ENCODE measurements at places on chromosomes 6 and 20.

GRCh38 chr20:44642203-44643153, 9.0 kb downstream of the ADA start:
- DNase-seq = no peak

DNA sequence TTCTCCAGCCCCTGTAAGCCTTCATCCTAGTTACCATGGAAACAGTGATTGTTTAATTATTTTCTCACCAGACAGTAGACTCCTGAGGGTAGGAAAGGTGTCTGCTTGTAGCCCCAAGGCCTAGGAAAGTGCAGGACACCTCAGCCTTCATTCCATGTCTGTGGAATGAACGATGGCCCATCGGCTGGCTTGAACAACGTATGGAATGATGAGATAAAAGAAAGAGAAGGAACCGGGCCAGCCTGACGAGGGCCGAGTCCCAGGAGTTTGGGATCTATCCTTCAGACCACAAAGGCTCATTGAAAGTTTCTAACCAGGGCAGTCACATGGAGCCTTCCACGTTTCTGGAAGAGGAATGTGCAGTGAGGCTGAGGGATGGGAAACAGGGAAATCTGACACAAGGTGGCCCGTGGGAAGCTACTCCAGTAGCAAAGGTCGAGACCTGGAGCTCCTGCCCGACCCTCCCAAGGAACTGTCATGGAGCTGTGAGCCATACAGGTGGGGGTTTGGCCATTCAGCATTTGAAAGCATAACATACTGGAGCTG, 46.1 kb downstream of the PRDM1 start:
- DNase-seq = no peak

DNA sequence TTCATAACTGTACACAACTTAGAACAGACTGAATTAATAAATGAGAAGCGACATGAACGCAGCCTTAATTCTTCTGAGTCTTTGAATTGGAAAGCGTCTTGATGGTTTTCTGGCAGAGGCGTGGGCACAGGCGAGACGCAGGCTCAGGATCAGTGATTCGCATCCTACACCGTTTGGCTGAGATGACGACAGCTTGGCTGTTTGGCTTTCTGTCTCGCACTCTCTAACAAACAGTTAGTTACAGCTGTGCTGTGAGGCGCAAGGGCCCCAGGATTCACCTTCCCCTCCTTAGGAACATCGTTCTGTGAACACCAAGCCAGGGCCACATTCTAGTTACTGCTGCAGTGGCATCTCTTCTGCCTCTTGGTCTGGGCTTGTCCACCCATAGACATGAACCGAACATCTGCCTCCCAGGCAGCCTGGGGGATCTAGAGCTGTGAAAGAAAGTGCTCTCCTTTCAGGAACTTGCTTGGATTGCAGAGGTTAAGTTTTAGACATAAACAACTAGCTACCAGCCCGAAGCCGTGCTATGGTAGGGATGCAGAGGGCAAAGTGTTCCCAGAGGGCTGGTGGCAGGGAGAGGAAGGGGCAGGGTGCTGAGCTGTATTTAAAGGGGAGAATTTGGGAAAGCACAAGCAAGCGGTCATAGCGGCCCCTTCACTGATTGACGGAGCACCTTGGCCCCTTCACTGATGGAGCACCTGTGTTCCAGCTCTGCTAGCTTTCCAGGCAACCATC, 49.6 kb downstream of the TCP11 start:
- no peak for DNase-seq

GRCh38 chr6:14066782-14067406, 50.7 kb upstream of the CD83 start:
- no peak for DNase-seq

DNA sequence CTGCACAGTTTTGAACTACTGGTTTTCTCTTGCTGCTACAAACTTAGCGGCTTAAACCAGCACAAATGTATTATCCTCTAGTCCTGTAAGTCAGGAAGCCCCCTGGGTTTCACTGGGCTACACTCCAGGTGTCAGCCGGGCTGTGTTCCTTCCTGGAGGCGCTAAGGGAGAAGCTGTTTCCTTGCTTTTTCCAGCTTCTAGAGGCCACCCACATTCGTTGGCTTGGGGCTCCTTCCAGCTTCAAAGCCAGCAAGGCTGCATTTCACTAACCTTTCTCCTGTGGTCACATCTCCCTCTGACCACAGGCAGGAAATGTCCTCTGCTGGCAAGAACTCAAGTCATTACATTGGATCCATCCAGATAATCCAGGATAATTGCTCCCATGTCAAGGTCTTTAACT, 350.6 kb upstream of the PLCB4 start:
- no peak for DNase-seq

- no peak for DNase-seq
Measured at GRCh38 chr20:58073945-58074856, 154.3 kb downstream of the ANKRD60 start.

DNA sequence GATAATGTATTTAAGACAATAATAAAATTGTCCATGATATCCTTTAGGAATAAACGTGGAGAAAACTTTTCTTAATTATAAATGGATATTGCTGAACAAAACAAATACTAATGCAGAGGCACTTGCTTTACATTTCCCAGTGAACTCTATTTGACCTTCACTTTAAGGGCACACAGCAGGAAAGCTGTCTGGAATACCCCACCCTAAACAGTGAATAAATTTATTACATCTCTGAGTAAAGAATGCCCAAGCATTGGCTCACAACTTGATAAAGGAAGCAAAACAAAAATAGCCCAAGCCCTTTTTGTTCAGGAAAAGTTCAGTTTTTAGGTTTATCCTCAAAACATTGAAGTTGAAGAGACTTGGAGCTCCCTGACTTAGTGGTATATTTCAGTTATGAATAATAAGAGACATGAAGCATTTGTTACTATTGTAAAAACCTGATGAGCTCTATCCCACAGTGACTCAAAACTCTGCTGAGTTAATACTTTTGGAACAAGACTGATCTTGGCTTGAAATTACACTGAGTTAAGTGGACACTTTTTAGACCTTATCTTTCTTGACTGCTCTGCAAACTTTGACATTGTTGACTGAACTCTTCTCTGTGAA, 353.9 kb downstream of the BCKDHB start:
- no peak for DNase-seq

DNA sequence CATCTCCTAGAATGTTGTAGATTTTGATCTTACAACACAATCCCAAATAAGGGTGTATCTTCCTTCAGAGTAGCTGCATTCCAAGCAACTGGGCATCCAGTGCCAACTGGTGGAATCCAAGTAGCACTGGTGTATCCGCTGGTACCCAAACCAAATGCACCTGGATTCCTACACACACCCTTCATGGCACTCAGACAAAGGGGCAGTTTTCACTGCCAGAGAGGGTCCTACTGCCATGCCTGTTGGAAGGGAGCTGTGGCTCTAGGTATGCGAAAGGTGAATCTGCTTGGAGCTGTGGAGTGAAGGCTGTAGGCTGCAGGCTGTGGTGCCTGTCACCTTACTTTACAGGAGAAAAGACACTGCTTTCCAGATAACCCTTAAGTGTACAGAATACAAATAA, 17.0 kb upstream of the CLDN20 start:
- DNase-seq = no peak

GRCh38 chr20:24723186-24723585, 225.9 kb upstream of the CST7 start:
- DNase-seq = no peak

GRCh38 chr6:46989398-46989797, 52.7 kb downstream of the ADGRF1 start:
- no peak for DNase-seq

DNA sequence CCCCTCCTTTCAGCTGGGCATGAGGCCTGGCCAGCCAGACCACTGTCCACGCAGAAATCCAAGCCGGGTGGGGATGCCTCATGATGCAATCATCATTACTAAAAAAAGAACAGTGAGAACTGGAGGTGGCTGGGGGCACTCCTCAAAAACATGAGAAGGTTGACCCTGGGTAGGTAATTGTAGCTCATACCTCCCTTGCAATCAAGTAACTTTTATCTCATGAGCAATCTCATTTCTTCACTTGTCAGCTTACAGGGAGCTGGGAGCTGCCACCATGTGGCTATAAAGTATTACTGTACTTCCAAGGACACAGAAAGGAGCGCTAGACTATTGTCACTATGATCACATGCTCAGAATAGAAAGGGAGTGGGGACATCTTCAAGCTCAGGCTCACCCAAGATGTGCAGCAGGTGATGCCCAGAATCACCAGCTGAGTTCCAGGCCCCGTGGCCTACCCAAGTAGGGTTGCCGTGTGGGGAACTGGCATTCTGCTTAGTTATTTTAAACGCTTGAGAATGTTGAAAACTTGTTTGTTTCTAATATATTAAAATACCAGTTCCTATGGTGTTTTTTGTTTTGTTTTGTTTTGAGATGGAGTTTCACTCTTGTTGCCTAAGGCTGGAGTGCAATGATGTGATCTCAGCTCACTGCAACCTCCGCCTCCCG, 3.0 kb upstream of the CDH26 start:
- no peak for DNase-seq

DNA sequence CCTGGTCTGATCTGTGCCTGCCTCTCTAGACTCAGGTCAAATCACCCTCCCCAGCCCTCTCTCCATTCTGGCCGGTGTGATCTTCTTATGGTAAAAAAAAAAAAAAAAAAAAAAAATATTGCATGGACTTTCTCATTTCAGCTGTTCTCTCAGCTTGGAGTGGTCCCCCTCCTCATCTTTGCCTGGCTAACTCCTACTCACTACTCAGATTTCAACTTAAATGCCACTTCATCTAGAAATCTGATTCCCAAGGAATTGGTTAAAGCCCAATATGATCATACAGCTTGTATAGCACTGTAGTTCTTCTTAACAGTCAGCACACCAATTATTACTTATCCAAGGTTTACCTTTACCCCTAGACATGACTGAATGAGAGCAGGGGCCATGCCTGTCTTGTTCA, 105.9 kb upstream of the CARMIL1 start:
- no peak for DNase-seq

All from progenitor cell of endocrine pancreas (in vitro differentiated cells).